Thoracic aorta (tissue), 2 donors: ENCODE measurements at places on chromosomes 1 and 21. TPM values are rescaled to one million over a fixed set of nuclear protein-coding genes. Genes with fewer than 3 reads are reported as not detected.

DNA sequence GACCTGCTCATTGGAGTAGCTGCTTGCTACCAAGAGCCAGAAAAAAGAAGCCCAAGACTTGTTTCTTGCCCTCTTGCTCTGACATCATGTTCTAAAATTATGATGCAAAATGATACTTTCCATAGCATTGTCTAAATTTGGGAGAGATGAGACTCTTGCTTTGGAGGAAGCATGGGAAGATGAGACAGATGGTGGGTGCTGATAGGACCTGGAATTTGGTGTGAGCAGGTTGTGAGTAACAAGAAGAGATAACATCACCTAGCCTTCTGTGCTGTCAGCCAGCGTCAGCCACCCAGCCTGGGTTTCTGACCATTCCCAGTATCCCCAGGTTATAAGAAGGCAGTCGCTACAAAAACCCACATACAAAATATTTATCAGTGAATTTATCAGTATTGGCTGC lies 67.1 kb upstream of the GCLM start:
- H3K27ac ChIP-seq = no peak overlapping the region
- H3K4me1 ChIP-seq = peaks cover 9% of the 10 kb centered on the region
- no peak for DNase-seq
- H3K4me3 ChIP-seq = no peak overlapping the region

The KCNN3 gene
- 0.95 TPM for total RNA-seq

- no peak overlapping the region for H3K4me3 ChIP-seq
- no peaks in the 10 kb centered on the region for H3K27me3 ChIP-seq
- H3K4me1 ChIP-seq = peaks cover 23% of the 10 kb centered on the region
- no peak overlapping the region for H3K27ac ChIP-seq
Measured at GRCh38 chr1:207221934-207222351, 99.5 kb upstream of the CD55 start.

The SAMSN1 gene
- 6.6 TPM for total RNA-seq

DNA sequence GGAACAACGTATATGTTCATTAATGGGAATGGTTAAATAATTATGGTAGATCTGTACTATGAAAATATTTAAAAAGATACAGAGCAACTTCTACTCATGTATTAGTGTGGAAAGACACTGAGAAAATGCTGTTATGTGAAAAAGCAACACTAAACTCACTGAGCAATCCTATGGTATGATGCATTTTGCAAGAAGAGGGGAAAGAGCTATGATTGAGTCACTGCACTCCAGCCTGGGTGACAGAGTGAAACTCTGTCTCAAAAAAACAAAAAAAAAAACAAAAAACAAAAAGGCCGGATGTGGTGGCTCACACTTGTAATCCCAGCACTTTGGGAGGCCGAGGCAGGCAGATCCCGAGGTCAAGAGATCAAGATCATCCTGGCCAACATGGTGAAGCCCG lies 44.4 kb downstream of the ATP5PO start:
- H3K36me3 ChIP-seq = no peaks in the 10 kb centered on the region
- H3K4me1 ChIP-seq = no peaks in the 10 kb centered on the region
- H3K27ac ChIP-seq = no peak overlapping the region
- no peak for DNase-seq
- no peak overlapping the region for H3K4me3 ChIP-seq
- H3K27me3 ChIP-seq = no peaks in the 10 kb centered on the region

The GFI1 gene
- total RNA-seq = 2.4 TPM

The UBE2U gene
- not detected for total RNA-seq

The TNFRSF8 gene
- 0.49 TPM for total RNA-seq

DNA sequence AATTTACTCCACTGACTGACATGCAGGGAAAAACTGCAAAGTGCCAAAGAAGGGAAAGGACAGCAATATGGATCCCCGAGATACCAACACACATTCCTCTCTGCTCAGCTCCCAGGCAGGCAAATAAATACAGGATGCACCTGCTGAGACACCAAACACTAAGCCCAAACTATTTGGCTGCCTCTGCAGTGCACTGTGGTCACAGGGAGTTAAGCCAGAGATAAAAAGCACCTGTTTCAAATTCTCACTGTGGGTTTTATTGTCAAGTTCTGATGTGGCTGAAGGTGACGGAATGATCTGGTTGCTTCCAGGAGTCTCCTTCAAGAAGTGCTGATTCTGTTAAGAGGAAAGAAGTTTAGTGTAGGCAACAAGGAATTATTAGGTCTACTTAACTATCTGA lies 17.7 kb downstream of the TEX38 start:
- no peak overlapping the region for H3K27ac ChIP-seq
- peaks cover 43% of the 10 kb centered on the region for H3K36me3 ChIP-seq
- H3K4me3 ChIP-seq = no peak overlapping the region
- no peaks in the 10 kb centered on the region for H3K27me3 ChIP-seq
- H3K4me1 ChIP-seq = peaks cover 4% of the 10 kb centered on the region
